Stimulated activated CD8-positive, alpha-beta memory T cell treated with anti-CD3 and anti-CD28 coated beads, Interleukin-4, amount 100 ng/mL, for 1 hour (primary cell): ENCODE measurements at places on chromosomes 3 and 15.

GRCh38 chr3:184651904-184652303, 60.0 kb downstream of the MAGEF1 start:
- no peak for DNase-seq

DNA sequence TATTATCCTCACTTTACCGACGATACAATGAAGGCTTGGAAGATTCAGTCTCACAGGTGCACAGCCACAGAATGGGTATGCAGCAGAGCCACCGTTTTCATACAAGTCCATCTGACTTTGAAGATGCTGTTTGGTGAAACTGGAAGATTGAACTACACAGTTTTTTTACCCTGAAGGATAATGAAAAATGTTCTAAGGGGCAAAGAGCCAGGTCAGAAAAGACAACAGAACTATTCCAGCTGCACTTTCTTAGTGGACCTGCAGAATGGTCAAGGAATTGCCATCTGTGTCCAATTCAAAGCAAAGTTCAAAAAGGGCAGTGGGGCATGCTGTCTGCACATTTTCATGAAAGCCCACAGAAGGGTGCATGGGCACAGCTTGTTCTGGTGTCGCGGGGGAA, 127.6 kb upstream of the PDZRN3 start:
- no peak for DNase-seq

GRCh38 chr3:14019459-14019858, 105.2 kb downstream of the CHCHD4 start:
- DNase-seq, result no peak

DNA sequence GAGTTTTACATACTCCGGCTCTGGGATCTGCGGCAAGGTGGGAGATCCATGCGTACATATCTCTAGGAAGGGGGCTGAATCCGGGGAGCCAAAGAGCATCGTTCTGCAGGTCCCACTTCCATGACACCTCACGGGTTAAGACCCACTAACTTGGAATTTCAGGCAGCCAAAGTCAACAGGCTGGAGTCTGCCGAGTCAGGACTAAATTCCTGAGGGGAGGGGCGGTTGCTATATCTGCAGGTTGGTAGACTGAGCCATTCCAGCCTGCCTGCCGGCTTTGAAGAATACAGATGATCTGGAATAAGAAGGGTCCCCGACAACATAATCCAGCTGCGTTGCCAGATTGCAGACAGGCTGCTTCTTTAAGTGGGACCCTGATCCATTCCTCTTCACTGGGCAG, 65.4 kb upstream of the PEX5L start:
- no peak for DNase-seq

DNA sequence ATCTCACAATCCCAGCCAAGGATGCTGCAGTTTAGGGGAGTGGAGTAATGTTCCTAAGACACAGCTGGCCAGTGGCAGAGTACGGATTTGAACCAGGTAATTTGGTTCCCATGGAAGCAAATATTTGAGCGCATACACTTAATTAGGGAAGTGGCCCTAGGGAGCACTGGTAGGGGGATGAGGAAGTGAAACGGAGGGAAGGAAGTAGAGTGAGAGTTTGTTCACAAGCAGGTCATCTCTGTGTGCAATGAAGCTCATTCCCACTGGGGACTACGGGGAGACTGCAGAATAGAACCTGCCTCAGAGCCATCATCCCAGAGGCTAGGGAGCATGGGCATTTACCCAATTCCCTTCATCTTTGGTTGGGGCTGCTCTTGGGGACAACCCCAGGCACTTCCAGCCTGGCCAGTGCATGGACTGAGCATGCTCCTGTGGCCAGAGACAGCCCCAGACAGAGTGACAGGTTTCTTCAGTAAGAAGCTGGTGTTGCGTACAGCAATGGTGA, 317.2 kb upstream of the PROK2 start:
- no peak for DNase-seq

GRCh38 chr3:100563652-100564211, 45.7 kb upstream of the ADGRG7 start:
- DNase-seq, result no peak

GRCh38 chr3:71862371-71863140, 77.6 kb upstream of the PROK2 start:
- DNase-seq, result no peak

GRCh38 chr15:91127236-91127955, 27.3 kb downstream of the SV2B start:
- DNase-seq, result no peak

DNA sequence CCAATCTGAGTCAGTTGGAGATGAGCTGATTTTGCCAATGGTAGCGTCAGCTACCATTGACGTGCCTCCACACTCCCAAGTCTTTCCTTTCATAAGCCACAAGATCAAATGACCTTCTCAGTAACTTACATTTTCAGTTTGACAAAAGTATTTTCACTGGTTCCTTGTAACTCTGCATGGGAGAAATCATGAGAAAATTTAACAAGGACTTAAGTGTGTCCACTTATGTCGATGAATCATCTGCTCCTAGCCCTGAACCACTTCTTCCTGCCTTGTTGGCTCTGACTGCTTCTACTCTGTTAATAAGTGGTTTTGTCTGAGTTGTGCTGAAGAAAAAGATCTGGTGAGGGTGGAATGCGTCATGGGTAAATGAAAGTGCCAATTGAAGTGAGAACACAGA, 101.2 kb downstream of the NFKBIZ start:
- no peak for DNase-seq

DNA sequence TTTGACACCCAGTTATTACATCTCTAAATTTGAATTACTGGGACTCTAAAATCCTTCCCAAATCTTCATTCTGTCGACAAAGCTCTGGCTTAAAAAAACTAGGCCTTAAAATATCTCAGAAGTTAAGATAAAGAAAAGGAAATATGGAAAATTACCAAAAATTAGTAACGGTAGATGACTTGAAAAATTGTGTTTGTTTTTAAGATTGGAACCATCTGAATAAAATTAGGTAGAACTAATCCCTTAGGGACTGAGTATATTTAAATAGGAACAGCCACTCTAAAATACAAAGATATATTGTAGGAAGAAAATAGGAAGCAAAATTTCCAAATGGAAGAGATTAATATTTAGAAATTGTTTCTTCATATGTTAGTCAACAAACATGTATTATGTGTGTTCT, 45.1 kb upstream of the CHMP2B start:
- DNase-seq, result no peak

DNA sequence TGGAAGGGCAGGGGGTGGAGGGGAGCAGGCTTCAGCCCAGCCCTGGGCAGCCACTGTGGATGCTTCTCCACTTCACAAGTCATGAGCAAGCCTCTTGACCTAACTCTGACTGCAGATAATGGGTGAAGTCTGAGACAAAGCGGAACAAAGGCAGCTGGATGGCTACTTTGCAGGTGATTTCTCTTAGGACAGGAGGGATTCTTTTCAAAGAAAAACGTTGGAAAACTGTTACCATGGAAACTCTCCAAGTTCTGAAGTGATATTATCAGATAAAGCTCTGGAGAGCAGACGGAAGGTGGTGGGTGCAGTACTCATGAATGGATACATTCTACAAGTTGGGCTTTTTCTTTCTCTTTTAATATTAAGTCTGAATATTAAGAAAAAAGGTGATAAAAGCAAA, 254.2 kb upstream of the SLCO3A1 start:
- no peak for DNase-seq

GRCh38 chr3:49198611-49199230, 27.3 kb downstream of the KLHDC8B start:
- DNase-seq, result no peak
